Upper lobe of right lung (tissue), 1 donor: ENCODE measurements at places on chromosomes 2 and 18. TPM values are rescaled to one million over a fixed set of nuclear protein-coding genes. Genes with fewer than 3 reads are reported as not detected.

GRCh38 chr18:37383036-37383785 lies 182.4 kb downstream of the CELF4 start:
- DNase-seq, result no peak

DNA sequence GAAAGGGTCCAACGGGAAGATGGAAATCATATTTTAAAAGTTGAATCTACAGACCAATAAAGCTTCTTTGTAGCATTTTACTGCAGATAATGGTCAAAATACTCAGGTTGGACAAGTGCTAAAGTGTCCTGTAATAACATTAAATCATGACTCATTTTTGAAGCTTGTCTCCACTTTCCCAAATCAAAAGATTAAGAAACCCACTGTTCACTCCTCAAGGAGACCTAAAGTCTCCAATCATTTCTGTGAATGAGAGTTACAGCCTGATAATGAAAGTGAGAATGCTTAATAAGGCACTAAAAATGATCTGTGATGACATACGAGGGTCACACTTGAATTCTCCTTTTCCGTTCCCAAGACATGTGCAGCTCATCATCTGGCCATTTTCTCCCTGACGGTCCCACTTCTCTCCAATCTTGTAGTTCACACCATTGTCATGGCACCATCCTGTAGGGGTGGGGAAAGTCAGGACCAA lies 53.4 kb downstream of the ATIC start:
- no peak for DNase-seq

- DNase-seq, result no peak
Measured at GRCh38 chr2:173898178-173898668, 67.0 kb downstream of the SP3 start.

- no peak for DNase-seq
Measured at GRCh38 chr18:8707556-8708300, 2.4 kb downstream of the MTCL1 start.

DNA sequence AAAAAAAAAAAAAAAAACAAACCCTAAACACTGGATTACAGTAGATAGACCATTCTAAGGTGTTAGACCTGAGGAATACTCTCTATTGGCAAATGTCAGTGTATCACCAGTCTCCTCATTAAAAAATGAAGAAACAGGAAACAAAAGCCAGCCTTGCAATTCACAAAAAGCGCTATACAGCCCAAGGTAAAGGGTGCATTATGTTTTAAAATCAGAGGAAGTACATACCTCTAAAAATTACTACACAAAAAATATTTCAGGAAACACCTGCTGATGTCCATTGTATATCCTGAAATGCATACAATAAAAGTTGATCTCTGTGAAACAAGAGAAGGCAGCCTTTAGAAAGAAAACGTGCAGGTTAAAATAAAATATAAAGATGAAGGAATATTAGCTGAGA lies 54.9 kb upstream of the TSPYL6 start:
- no peak for DNase-seq

DNA sequence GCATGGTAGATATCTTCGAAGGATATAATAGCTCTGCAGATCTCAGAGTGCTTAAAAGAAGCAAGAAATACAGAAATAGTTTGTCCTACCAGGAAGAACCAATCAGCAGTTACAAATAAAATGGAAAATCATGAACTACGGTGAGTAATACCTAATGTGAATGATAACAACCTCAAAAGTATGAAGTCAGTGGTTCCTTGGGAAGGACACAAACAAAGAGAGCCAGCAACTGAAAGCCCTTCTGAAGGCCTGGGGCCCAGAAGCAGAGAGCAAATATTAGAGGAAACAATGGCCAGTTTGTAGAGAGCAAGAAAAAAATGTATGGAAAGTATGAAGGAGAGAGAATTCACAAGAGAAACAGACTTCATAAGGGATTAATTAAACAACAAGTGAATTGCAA lies 226.8 kb upstream of the CHST9 start:
- DNase-seq, result no peak

DNA sequence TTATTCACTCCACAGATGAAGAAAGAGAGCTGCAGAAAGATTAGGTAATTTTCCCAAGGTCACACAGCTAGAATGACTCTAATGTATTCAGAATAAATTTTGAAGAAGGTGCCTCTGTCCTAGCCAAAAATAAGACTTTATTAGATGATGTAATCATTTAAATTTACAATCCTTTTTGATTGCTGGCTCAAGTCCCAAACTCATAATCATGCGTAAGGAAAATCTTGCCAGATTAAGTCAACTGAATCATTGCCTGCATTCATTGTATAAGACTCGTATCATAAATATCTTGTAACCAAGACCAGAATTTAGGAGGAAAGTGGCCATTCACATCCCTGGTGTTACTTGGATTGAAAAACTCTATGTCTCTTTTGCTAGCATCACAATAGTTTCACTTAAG lies 53.1 kb upstream of the STK39 start:
- no peak for DNase-seq

CD8B gene
- total RNA-seq, result 2.1 TPM
